ENCODE measurements at places on chromosomes 6 and 20.

DNA sequence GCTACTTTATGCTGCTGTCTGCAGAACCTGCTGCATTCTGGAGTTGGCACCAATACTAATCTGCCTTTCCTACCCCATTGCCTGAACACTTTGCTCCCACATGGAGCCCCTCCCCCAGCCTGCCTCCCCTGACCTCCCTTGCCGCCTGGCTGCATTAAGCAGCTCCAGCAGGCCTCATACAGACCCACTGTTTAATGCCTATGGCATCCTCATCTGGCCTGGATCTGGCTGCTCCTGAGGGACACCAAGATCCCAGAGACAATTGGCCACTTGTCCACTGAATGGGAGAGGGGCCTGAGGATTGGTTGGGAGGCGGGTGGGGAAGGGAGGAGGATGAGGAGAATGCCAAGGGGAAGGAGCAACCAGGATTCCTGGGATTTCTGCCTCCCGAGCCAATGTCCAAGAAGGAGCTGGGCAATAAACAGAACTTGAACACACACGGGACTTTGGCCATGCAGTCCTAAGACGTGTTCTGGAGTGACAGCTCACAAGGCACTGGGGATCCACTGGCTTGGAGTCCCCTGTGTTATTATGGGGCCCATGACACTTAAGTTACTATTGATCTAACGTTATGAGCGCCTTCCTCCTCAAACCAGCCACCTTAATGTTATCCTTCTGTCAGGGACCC, 10.4 kb upstream of the KCNK5 start:
- DNase-seq, result no peak

DNA sequence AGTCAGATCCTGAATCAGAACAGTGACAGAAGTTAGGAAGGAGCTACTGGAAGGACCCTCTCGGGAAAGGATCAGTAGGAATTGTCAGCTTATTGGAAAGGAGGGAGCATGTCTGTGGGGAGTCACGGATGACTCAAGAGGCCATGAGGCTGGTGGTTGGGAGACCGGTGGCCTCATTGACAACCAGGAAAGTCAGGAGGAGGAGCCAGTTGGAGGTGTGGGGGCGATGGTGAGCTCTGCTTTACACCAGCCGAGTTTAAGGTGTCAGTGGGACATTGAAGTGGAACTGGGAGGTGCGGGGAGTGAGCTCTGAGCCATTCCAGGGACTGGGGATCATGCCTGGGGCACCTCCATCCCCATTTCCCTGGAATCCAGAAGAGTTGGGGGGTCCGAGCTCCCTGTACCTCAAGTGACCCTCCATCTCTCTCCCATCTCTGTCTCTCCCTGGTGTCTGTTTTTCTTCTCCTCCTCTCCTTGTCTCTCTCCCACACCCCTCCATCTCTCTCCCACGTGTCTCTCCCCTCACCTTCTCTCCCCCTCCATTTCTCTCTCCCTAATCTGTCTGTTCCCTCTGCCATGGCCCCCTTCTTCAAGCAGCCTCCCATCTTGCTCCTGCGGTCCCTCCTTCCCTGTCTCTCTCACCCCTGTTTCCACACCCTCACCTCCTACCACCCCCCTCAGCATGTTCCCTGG, 14.3 kb upstream of the ZBTB9 start:
- no peak for DNase-seq

GRCh38 chr6:127514179-127514772, 4.9 kb downstream of the MTCL3 start:
- no peak for DNase-seq

- peak; percentile 80 for DNase-seq
These were observed 7.7 kb upstream of the PTPRA start for GRCh38 chr20:2865630-2866029.

GRCh38 chr6:72382602-72383529, 239.0 kb upstream of the KCNQ5 start:
- DNase-seq, result no peak

- no peak for DNase-seq
These were observed 7.3 kb upstream of the UBD start for GRCh38 chr6:29566856-29567255.

- no peak for DNase-seq
These were observed 105.3 kb upstream of the TENT5A start for GRCh38 chr6:81857812-81858211.

DNA sequence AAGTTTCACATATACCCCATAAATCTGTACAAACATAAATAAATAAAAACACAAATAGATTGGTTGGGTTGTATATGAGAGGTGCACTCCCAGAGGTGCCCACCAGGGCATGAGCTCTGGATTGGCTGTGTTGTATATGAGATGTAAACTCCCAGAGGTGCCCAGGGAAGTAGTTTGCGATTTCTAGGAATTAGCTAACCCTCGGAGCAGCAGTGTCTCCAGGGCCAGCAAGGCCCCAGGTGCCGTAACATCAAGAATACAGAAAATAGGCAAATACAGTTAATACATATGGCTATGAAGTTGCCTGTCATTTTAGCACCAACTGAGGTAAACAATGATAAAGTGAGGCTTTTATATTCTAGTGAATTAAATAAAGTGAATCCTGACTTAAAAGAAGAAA, 5.4 kb upstream of the GINM1 start:
- DNase-seq, result no peak

All from activated CD8-positive, alpha-beta memory T cell treated with anti-CD3 and anti-CD28 coated beads, Interleukin-2, amount 50 U/mL, for 48 hours (primary cell).